EH (cell line): ENCODE measurements at places on chromosomes 5 and 9.

- peak; percentile 82 for DNase-seq
Observed at GRCh38 chr5:124634228-124634739, 112.2 kb downstream of the ZNF608 start.

GRCh38 chr5:176438959-176439757 is 9.0 kb upstream of the FAF2 start:
- peak; percentile 89 for DNase-seq

DNA sequence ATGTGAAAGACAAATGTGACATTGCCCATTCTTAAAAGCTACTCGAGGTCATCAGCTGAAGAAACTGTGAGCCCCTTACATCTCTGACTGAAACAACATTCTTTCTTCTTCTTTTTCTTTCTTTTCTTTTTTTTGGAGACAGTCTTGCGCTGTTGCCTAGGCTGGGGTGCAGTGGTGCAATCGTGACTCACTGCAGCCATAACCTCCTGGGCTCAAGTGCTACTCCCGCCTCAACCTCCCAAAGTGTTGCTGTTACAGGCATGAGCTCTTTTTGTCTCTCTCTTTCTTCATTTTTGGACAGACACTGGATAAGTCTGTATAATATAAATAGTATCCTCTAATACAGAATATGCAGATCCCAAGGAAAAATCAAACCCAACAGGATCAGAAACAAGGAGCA is 263.7 kb upstream of the KLF9 start:
- no peak for DNase-seq

GRCh38 chr5:164748861-164749260 is 1243.4 kb downstream of the MAT2B start:
- no peak for DNase-seq

- no peak for DNase-seq
Observed at GRCh38 chr9:108411632-108412031, 444.2 kb downstream of the ACTL7B start.
